Ovary (tissue), 10 donors: ENCODE measurements at places on chromosomes 3 and 15. TPM values are rescaled to one million over a fixed set of nuclear protein-coding genes. Genes with fewer than 3 reads are reported as not detected.

The DUOXA2 gene
- total RNA-seq, result not detected

The MCTP2 gene
- total RNA-seq, result 6.0 TPM

The ACTR8 gene
- total RNA-seq, result 34.5 TPM

The C3orf85 gene
- total RNA-seq, result not detected

The TP63 gene
- 0.25 TPM for total RNA-seq

The SH3GL3 gene
- total RNA-seq, result 0.33 TPM

DNA sequence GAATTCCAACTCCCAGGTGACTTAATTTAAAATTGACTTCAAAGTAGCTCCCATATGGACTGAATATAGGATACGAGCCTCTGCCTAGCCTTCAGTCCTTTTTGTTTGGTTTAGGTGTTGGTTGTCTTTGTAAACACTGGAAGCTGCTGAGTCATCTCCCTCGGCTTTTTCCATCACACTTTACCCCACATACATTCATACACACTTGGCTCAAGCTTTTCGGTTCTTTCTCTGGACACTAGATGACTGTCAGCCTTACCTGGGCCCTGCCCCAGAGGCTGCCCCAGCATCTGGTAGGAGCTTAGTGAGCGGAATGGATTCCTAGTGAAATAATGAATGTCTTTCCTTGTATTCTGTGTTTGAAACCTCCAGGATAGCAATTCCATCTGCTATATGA lies 201.5 kb upstream of the IL12A start:
- H3K4me3 ChIP-seq, result no peak overlapping the region
- no peak for DNase-seq
- no peaks in the 10 kb centered on the region for H3K4me1 ChIP-seq
- H3K36me3 ChIP-seq, result no peaks in the 10 kb centered on the region
- H3K27me3 ChIP-seq, result no peaks in the 10 kb centered on the region

- no peak overlapping the region for H3K4me3 ChIP-seq
- no peaks in the 10 kb centered on the region for H3K27me3 ChIP-seq
- H3K36me3 ChIP-seq, result no peaks in the 10 kb centered on the region
- no peak for DNase-seq
- no peaks in the 10 kb centered on the region for H3K4me1 ChIP-seq
Observed at GRCh38 chr3:89101921-89102320, 5.5 kb upstream of the EPHA3 start.

GRCh38 chr15:94670438-94671034 lies 439.2 kb downstream of the MCTP2 start:
- no peak overlapping the region for H3K4me3 ChIP-seq
- H3K27ac ChIP-seq, result peak overlapping the region; percentile 41
- H3K4me1 ChIP-seq, result no peaks in the 10 kb centered on the region
- no peaks in the 10 kb centered on the region for H3K36me3 ChIP-seq
- no peaks in the 10 kb centered on the region for H3K27me3 ChIP-seq

DNA sequence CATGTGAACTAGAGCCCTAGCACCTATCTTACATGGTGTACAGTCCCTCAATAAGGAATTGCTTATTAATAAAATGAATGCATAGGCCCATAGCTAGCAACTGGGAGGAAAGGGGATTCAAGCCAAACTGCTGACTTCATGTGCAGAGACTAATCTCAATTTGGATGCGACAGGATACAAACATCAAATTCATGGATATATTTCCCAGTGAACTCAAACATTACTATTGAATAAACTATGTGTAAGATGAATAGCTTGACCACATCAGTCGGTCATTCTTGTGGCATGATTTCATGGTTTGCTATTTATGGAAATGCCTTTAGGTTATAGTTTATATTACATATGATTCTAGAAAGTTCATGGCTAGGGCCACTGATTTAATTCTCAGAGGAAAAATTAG lies 268.6 kb upstream of the SLITRK3 start:
- no peak overlapping the region for H3K27ac ChIP-seq
- H3K4me3 ChIP-seq, result no peak overlapping the region
- H3K27me3 ChIP-seq, result no peaks in the 10 kb centered on the region
- no peaks in the 10 kb centered on the region for H3K36me3 ChIP-seq

DNA sequence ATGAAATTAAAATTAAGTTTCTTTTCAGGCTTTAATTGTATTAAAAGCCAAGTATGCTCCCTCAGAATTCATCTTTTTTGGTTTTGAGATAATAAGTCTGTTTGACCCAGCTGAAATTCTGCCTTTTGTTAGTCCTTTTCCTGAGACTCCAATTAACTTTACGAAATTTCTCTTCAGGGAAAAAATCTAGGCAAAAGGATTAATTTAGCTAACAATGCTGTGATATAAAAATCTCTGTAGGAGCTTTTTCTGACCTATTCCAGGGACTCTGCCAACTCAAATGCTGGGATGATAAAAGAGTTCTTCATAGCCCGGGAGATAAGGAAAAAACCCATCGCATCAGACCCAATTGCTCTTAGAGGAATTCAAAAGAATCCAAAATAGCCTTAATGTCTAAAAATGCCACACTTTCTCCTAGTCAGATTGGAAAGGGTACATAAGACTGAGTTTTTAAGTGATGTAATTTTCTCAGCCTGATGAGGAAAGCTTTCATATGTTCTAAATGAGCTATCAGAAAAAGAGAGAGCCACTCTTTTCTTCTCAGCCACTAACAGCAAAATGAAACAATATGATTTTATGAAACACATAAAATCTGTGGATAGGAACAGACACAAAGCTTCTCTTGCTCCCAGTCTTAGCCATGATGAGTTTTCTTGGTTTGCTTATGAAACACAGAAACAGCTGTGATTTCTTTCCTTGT lies 405.1 kb downstream of the ROBO1 start:
- H3K27ac ChIP-seq, result no peak overlapping the region
- no peak overlapping the region for H3K4me3 ChIP-seq
- H3K36me3 ChIP-seq, result no peaks in the 10 kb centered on the region
- DNase-seq, result no peak
- H3K4me1 ChIP-seq, result no peaks in the 10 kb centered on the region

- H3K4me1 ChIP-seq, result peaks cover 7% of the 10 kb centered on the region
- no peaks in the 10 kb centered on the region for H3K27me3 ChIP-seq
- H3K4me3 ChIP-seq, result no peak overlapping the region
- DNase-seq, result no peak
Observed at GRCh38 chr3:27533718-27534573, 49.8 kb upstream of the SLC4A7 start.
